Cerebellar cortex (tissue), 1 donor: ENCODE measurements at places on chromosomes 13 and 19.

- peak; percentile 85 for DNase-seq
Observed at GRCh38 chr19:55647732-55648584, at the start of gene CCDC106. CCDC106 (plus strand) TSS chr19:55648212; CDS start chr19:55649047, 835 bp downstream.

DNA sequence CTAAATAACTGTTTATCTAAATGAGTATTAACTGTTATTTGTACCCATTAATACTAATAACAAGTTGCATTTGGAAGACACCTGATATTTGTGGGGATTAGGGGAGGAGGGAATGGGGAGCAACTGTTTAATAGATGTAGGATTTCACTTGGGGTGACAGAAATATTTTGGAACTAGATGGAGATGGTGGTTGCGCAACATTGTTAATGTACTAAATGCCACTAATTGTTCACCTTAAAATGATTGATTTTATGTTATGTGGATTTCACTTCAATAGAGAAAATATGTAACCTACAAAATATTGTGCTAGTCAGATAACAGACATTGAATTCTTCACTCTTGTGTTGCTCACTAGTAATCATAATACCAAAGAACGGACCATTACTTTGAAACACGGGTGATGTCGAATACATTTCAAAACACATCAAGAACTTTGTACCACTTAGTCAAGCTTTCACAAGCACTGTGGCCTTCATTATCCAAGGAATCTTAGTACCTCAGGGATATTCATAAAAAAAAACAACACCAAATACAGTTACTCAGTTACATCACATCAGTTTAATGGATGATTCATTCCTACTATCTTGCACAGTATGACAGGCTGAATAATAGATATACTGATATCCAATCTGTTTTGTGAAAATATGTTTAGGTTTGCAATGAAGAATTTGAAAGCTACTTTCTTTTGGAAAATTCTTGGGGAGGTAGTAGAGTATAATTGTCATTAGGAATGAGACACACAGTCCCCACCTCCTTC lies 721.8 kb downstream of the PCDH9 start:
- no peak for DNase-seq

DNA sequence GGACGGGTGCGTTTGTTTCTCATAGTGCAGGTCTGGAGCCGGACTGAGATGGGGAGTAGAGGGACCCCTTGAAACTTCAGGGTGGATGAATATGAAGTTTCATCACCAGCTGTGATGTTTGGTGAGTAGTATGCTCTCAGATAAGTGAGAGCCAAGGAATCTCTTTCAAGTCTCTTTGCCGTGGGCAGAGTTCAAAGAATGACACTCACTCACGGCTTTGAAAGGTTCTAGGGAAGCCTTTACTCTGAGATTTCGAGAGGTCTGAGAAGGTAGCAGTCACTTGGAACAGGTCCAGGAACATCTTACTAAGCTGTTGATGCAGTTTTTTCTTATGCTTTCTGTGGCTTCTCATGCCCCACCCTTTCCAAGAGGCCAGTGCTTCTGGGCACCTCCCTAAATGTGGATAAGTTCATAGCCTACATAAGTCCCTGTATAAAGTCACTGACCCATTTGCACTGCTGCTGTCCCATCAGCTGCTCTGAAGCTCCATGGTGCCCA lies at the start of gene IGFL2:
TSS of gene IGFL2 (plus strand) at position 448 of the 498 bp plus-strand sequence. CDS start at position 489, 41 bp downstream.
- no peak for DNase-seq

- no peak for DNase-seq
Observed at GRCh38 chr13:20567881-20568528, 1.0 kb downstream of the IFT88 start.

- no peak for DNase-seq
Observed at GRCh38 chr19:21498651-21499050, 6.8 kb upstream of the ZNF429 start.

DNA sequence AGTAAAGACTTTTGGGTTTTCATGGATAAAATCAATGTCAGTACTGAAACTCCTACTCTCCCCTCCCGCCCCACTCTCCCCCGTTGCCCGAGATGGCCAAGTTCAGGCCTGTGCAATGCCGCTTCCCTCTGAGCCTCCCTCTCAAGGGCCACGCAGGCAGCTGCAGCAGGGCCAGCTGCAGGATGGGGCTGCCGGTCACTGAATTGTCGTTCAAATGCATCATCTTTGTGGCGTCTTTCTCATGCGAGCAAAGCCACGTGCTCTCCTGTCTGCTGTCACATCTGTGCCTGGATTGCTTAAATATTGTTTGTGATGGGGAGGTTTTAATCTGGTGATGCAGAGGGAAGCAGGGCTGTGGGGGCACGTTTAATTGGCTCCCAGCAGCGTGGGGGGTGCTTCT lies 26.6 kb downstream of the SHISA2 start:
- no peak for DNase-seq

DNA sequence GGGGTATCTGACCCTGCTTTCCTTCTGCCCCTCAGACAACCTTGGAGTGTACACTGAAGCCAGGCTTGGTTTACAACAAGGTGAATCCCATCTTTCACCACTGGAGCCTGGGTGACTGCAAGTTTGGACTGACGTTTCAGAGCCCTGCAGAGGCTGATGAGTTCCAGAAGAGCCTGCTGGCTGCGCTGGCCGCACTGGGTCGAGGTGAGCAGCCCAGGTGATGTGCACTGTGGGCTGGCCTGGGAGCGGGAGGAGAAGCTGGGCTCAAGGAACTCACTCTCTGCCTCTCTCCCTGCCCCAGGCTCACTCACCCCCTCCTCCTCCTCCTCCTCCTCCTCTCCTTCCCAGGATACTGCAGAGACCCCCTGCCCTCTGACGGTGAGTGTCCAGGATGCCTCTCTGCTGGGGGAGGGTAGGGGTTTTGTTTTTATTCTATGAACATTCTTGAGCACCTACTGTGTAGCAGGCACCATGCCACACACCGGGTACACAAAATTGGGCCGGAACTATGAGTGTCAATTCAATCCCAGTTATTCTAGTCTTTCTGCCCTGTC lies 3.5 kb downstream of the SPRED3 start:
- DNase-seq: no peak

GRCh38 chr13:111171629-111172028 lies 56.5 kb downstream of the ARHGEF7 start:
- no peak for DNase-seq

- no peak for DNase-seq
Observed at GRCh38 chr13:24458736-24459135, 53.8 kb downstream of the PARP4 start.

- DNase-seq: no peak
Observed at GRCh38 chr19:1650650-1651567, 1.5 kb downstream of the TCF3 start.

DNA sequence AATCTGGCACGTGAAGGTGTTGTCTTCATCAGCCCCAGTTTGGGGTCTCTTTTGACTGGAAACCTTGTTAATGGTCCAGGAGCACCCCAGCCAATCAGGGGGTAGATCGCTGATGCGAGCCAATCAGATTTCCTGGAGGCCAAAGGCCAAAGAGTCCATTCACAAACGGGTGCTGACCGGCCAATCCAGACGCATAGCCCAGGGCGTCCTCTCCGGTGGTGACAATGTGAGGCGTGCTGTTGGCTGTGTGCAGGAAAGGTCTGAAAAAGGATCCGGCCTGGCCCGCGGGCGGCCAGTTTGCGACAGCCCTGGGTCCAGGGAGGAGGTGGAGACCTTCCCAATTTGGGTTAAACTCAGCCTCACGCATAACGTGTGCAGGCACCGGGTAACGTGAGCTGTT lies 3.1 kb downstream of the MAST3 start:
- DNase-seq: no peak

DNA sequence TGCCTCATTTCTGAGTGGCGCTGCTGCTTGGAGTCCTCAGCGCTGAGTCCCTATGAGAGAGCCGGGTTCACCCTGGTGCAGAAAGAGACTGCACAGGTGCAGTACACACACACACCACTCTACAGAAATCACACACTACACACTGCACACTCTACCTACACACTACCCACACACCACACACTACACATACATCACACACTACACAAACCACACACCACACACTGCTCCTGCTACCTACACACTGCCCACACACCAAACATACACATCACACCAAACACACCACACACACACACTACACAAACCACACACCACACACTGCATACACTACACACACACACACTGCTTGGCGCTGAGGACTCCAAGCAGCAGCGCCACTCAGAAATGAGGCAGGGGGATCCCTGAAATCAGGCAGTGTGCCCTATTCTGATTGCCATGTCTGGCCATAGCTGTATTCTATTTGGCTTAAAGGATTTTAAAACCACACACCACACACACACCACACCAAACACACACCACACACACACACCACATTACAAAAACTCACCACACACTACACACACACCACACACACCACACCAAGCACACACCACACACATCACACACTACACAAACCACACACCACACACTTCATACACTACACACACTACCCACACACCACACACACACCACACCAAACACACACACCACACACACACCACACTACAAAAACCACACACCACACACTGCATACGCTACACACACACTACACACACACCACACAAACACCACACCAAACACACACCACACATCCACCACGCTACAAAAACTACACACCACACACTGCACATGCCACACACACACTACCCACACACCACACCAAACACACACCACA lies 4.9 kb downstream of the MAG start:
- DNase-seq: no peak

DNA sequence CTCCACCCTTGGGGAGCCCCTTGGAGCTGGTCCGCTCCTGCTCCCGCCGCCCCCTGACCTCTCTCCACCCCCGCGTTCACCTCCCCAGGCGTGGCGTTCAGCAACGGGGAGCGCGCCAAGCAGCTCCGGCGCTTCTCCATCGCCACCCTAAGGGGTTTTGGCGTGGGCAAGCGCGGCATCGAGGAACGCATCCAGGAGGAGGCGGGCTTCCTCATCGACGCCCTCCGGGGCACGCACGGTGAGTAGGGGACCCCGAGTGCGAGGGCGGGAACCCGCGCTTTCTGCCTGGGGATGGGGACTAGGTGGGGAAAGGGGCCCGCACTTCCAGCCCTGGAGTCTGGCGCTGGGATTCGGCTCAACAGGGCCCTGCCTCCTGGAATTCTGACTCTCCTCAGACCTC lies 1.7 kb downstream of the CYP2A13 start:
- no peak for DNase-seq
